Stimulated activated CD8-positive, alpha-beta memory T cell treated with anti-CD3 and anti-CD28 coated beads, Interleukin-7, amount 100 ng/mL, for 1 hour (primary cell): ENCODE measurements at places on chromosomes 13 and 19.

- no peak for DNase-seq
Measured at GRCh38 chr13:91135968-91136367, 211.5 kb upstream of the MIR17HG start.

DNA sequence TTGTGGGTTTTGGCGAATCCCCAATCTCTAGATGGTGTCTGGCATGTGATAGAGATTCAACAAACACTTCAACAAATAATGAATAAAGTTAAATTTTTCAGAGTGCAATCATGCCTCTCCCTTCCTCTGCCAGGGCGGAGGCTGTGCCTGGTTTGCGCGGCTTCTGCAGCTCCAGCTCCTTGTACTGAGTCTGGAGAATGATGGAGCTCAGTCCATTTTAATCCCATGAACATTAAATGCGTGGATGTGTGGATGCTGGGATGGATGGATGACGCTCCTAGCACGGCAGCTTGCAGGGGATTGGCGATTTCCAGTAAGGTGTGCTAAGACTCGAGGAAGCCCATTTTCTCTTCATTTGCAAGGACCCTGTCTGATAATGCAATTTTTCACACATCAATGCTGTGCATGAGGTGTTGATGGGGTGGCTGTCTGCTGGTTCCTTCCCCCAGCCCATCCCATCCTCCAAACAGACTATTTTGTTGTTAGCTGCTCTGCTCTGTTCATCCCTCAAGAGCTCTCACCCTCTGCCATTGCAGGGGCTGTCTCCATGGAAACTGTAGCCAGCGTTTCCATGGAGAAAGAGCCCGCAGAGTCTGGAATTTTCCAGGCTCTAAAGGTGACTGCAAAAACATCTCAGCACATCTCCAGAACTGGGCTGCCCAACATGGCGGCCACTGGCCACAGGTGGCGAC is 92.6 kb upstream of the PEG3 start:
- no peak for DNase-seq

GRCh38 chr19:1901940-1902404 is 3.2 kb upstream of the ADAT3 start:
- DNase-seq = no peak

DNA sequence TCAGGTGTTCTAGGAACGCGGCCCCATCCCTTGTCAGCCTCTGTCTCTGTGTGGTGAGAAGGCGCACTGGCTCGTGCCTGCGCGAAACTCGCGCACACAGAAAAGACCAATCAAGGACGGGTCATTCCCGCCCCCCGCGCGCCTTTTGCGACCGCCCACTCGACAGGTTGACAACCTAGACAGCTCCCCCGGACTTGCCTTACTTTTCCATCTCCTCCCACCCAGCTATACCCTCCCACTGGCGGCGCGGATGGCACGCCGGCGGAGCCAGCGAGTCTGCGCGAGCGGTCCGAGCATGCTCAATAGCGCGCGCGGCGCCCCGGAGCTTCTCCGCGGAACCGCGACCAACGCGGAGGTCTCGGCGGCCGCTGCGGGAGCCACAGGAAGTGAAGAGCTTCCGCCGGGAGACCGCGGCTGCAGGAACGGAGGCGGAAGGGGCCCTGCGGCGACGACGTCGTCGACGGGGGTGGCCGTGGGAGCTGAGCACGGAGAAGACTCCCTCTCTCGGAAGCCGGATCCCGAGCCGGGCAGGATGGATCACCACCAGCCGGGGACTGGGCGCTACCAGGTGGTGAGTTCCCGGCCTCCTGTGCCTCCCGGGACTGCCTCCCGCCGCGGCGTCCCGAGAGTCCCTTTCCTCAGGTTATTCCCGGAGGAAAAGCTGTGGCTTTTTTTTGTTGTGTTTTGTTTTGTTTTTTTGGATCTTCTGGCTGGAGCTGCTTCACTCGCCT is at the start of gene NDFIP2:
NDFIP2 (plus strand) TSS at position 202 of the 731 bp plus-strand sequence; CDS start at position 251, 49 bp downstream.
- peak; percentile 70 for DNase-seq

DNA sequence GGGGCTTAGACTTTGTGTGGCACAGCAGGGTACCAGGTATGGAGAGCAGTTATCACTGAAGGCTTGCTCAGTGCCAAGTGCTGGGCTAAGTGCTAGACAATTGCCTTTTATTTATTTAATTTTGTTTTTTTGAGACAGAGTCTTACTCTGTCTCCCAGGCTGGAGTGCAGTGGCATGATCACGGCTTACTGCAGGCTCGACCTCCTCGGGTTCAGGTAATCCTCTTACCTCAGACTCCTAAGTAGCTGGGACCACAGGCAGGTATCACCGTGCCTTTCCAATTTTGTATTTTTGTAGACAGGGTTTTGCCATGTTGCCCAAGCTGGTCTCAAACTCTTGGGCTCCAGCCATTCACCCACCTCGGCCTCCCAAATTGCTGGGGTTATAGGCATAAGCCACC is 256.9 kb downstream of the ZNF536 start:
- DNase-seq = no peak

- DNase-seq = no peak
Measured at GRCh38 chr13:30338331-30338851, 31.0 kb upstream of the KATNAL1 start.

DNA sequence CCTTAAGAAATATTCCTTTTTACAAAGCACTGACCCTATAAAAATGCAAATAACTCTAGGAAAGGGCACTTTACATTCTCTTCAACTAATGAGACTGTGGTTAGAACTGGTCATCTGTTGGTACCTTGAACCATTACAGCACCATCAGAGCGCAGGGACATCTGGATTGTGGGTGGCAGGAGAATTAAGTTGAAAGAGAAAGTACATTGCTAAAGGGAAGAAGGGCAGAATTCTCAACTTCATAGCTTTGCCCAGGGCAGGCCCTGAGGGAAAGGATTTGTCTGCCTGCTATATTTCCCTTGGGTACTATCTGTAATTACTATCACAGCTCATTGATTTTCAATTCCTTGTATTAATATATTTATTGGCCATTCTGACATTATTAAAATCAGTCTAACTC is 196.8 kb downstream of the KLF12 start:
- no peak for DNase-seq

DNA sequence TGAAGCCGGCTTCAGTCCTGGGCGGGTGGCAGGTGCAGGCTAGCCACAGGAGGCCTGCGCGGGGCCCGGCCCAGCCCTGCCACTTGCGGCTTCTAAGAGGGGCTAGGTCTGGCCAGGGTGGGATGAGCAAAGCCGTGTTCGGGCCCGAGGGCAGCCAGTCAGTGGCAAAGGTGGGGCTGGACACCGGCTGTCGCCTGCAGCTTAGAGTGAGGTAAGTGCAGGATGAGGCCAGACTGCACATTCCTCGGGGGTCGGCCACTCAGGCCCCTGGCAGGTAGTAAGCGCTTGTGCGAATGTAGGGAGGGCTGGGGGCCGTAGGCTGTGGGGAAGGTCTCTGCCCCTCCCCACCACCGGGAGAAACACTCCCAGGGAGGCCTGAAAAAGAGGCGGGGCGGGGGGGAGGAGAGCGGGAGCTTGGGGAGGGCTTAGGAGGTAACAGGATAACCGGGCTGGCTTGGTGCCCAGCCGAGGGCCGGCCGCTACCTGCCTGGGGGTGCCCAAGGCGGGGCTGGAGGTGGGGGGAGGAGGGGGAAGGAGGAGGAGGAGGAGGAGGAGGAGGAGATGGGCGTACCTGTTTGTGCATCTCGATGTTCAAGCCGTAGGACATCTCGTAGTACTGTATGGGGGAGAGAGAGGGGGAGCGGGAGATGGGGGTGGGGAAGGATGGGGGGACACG is 6.4 kb downstream of the TLE5 start:
- no peak for DNase-seq

DNA sequence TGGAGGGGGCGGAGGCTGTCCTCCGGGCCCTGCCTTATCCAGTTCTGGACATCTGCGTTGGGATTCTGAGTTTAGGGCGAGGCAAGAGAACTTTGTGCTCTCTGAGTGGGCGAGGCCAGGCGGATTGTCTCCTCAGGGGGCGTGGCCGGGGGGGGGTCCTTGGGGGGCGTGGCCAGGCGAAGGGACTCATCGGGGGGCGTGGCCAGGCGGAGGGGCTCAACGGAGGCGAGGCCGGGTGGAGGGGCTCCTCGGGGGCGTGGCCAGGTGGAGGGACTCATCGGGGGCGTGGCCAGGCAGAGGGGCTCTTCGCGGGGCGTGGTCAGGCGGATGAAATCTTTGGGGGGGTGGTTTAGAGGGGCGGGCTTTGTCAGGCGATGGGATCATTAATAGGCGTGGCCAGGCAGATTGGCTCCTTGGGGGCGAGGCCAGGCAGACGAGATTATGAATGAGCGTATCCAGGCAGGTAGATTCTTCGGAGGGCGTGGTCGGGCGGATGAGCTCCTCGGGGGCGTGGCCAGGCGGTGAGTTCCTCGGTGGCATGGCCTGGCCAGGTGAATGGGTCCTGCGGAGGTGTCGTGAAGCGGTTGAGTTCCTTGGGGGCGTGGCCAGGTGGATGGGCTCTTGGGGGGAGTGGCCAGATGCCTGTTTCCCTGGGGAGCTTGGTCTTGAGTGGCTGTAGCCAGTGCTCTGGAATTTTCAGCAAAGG is 10.3 kb upstream of the CACNG7 start:
- DNase-seq = no peak

DNA sequence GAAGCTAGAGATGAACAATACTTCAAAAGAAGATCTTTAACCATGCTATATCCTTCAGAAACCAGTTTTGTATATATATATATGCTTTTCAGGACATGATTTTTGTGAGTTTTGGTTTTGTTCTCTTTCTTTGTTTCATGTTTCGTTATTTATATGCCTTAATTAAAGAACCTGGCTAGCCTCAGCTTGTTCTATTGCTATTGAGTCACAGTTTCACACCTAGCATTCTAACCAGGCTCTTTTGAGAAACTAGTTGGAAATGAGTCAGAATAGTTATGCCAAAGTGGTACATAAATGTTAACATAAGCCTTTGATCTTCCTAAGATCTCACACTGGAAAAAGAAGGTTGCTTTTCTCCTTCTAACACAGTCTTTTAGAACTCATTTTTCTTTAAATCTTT is 1925.2 kb downstream of the OLFM4 start:
- no peak for DNase-seq

DNA sequence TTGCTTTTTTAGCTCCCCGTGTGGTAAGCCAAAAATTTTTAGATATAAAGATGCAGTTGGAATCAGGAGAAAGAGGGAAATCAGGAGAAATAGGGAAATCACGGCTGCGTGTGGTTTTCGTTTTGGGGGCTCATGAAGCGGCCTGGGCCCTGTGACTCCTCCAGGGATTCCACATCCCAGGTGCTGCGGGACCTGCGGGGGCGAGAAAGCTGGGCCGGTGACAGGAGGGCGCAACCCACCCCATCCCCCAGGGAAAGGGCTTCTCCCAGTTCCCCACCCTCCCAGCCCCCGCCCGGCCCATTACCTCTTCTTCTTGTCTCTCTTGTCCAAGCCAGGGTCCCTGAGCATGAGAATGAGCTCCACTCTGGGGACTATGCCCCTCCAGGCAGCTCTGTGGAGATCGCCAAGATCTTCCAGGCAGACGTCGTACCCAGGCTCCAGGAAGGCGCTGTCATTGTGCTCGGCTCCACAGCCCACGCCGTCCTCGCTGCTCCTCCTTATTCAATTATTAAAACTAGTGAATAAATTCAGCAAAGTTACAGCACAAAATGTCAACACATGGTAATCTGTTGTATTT is 111.0 kb downstream of the MRPL57 start:
- DNase-seq = no peak

- no peak for DNase-seq
Measured at GRCh38 chr19:49911381-49912145, 14.9 kb upstream of the IL4I1 start.

DNA sequence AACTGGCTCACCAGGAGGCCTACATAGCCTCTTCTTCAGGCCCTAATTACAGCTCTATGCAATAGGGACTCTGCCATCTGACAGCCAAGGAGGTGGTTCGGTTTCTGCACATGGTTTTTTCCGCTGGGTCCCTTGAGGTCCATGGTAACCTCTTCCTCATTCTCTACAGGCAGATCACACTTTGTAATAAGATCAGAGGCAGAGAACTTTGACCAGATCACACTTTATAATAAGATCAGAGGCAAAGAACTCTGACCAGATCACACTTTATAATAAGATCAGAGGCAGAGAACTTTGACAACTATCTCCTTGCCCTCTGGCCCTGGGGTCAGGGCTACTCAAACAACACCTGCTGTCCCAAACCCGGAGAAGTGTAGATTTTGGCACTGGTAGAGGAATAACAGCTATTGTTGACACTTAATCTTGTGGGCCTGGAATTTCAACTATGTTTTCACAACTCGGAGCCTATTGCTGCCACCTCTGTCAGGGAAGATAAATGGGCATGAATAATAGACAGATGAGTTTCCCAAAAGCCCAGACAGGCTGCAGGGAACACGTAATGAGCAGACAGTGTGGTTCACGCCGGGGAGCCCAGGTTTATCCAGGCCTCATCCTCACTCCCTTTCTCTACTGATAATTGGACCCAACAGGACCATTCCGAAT is 246.1 kb downstream of the UQCRFS1 start:
- no peak for DNase-seq

DNA sequence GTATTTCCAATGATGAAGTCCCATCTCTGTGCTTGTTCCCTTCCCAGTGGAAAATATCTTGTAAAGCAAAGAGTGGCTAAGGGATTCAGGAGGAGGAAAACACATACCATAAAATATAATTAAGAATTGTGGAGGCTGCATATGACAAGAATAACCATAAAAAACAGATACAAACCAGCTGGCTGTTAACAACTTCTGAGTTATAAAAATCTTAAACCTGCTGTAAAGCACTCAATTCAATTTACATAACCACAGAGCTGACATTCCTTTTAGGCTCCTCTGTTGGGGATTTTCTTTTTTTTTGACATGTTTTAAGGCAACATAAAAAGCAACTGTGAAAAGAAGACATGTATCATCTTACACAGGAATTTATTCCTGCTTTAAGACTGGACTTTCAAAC is 207.6 kb downstream of the DACH1 start:
- DNase-seq = no peak

DNA sequence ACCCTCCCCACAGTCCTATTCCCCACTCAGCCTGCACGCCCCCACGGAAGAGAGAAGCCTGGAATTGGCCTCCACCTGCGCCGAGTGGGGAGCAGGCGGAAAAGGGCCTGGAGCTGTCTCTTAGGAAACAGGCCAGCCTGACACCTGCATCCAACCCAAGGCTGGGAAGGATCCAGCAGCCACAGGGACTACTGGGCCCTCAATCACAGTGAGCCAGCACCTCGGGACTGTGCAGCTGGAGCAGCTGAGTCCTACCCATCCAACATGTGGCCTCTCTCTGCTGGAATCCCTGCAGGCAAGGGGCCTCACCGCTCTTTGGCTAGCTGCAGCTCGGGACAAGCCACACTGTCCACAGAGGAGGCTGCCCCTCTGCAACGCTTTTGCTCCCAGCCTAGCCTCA is 8.3 kb upstream of the EPHX3 start:
- DNase-seq = no peak
